Cardiac septum (tissue), 1 donor: ENCODE measurements at places on chromosomes 2 and 18.

DNA sequence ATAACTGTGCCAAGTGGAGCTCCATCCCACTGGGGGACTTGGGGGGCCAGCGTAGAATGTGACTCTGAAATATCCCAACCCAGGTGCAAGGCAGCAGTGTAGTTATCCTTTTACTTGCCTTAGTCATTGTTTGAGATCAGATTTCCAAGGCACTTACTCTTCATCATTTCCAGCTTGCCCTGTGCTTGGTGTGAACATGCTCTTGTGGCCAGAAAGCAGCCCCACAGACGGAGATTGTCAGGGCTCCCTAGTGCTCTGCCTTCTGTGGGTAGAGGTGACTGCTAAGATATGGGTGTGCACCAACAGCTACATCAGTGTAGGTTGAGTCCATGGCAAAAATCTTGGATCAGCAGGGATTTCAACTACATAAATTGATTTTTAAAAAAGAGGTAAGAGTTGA is 2010.0 kb upstream of the PIK3C3 start:
- no peak for DNase-seq

GRCh38 chr2:149330127-149331022 is at the start of gene LYPD6:
LYPD6 (plus strand) TSS chr2:149330587; CDS start chr2:149437709, 107,122 bp downstream.
- no peak for DNase-seq

DNA sequence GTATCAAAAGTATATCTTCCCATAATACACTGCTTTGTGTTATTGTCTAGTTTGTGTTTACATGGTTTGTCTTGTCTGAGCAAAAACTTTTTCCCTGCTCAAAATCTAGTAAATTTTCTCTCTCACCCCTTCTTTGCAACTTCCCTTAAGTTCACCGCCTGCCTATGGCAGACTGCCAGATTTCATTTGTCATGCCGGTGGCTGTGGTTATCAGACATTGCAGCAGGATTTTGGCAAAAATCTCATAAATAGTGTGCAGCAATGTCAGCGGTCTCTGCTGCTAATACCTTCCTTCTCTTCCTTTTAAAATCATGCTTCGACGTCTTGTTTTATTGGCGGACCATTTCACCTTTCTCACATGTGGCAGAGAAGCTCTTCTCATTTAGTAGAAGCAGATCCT is 45.6 kb upstream of the TMEM178A start:
- no peak for DNase-seq

GRCh38 chr2:55229221-55229620 is 2.9 kb downstream of the CLHC1 start:
- DNase-seq, result no peak

- no peak for DNase-seq
Observed at GRCh38 chr2:183267148-183267827, 143.0 kb downstream of the NUP35 start.
